ENCODE measurements at places on chromosomes 16 and 17.

DNA sequence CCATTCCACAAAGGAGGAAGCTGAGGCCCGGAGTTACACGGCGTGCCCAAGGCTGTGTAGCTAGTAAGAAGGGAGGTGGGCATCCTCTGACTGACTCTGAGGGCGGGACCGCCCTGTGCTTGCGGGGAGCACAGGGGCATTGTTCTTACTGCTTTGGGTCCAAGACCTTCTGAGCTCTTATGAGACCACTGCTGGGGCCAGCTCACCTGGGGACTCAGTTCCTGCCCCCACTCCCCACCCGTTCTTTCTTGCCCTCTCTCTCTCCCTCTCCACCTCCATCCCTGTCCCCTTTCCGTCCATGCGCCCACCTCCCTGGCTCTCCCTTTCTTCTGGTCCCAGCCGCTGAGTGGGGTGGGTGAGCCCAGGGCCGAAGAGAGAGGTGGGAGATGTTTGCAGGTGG lies 19.6 kb downstream of the CCR7 start:
- DNase-seq = peak; percentile 45

GRCh38 chr17:50281739-50282401 lies 7.6 kb downstream of the TMEM92 start:
- DNase-seq = no peak

DNA sequence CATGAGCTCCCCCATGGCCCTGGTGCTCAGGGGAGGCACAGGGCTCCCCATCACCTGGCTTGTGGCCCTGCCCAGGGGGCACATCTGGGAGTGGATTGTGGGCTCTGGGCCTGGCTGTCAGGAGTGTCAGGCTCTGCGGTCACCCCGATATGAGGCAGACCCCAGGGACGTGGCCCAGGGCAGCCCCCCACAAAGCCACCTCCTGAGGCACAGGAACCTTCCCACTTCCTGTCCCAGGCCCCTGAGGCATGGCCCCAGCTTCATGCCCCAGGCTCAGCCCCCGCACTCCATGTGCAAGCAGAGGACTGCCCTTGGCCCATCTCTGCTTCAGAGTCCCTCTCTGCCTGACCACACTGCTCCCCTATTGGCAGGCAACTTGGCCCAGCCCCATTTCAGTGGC lies 160.3 kb downstream of the PCTP start:
- no peak for DNase-seq

DNA sequence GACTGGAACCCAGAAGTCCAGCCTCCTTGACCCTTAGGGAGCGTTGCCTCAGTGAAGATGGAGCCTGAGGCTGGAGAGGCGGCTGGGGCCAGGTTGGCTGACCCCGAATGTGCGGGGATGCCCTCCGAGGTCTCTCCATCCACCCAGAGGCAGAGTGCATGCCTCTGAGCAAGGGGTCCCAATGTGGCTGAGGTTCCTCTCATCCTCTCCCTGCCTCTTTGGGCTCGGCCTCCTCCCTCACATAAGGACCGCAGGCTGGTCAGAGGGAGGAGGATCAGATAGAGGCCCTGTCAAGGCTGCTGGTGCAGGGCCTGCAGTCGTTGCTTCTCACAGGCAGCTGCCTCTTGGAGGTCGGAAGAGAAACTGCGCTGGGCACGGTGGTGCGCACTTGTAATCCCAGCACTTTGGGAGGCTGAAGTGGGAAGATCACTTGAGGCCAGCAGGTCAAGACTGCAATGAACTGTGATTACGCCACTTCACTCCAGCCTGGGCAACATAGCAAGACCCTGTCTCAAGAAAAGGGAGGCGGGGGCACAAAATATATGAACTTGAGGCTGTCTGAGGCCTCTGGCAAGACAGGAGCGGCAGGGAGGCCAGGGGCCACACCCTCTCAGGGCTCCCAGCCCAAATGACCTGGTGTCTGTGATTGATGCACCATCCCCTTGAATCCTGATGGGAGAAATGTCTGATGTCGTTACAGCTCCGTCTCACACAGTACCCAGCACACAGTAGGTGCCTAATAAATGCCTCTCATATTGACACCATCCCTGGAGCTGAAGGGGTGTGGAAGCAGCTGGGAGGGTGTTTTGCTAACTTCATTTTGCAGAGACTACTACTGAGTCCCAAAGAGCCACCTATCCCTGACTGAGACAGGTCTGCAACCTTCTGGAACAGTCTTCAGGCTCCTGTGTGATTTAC lies 220.1 kb upstream of the GSE1 start:
- DNase-seq = no peak

GRCh38 chr17:81402530-81402941 lies 7.3 kb downstream of the BAHCC1 start:
- DNase-seq = no peak

DNA sequence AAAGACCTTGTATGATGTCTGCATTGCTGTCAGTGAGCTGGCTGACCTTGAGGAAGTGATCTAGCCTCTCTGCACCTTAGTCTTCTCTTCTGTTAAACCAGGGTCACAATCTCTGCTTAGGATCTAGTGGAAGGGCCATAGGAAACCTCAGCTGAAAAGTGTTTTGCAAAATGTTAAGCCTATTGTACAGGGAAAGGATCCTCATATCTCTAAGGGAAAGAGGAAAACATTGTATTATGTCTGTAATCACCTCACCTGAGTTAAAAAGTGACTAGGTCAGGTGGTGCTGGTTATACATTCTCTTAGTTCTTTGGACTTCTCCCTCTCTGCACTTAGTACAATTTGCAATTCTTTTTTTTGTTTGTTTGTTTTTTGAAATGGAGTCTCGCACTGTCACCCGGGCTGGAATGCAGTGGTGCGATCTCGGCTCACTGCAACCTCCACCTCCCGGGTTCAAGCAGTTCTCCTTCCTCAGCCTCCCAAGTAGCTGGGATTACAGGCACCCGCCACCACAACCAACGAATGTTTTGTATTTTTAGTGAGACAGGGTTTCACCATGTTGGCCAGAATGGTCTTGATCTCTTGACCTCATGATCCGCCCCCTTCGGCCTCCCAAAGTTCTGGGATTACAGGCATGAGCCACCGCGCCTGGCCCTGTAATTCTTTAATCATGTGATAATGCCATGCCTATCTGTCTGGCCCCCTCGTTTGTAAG lies 2.0 kb upstream of the SEPHS2 start:
- no peak for DNase-seq

DNA sequence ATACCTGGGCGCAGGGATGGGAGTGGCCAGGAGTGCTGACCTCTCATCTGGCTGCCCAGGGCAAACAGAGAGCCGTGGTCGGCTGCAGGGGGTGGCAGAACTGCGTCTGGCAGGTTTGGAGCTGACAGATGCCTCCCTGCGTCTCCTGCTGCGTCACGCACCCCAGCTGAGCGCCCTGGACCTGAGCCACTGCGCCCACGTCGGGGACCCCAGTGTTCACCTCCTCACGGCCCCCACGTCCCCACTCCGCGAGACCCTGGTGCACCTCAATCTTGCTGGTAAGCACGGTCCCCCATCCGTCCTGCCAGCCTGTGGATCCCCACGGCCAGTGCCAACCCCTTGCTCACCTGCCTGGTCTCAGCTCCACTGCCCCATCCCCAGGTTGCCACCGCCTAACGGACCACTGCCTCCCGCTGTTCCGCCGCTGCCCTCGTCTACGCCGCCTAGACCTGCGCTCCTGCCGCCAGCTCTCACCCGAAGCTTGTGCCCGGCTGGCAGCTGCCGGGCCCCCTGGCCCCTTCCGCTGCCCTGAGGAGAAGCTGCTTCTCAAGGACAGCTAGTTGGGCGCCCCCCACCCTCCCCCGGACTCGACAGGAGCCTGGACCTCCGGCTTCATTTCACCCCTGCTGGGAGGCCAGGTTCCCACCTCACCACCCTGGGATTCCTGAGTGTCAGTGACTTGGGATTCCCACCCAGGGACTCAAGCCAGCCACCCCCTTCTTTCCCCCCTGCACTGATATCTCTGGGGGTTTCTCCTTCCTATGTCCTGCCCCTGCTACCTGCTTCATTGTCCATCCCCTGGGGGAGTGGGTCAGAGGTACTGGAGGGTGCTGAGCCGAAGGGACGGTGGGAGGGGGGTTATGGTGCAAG lies 2.0 kb upstream of the ORAI3 start:
- peak; percentile 60 for DNase-seq

DNA sequence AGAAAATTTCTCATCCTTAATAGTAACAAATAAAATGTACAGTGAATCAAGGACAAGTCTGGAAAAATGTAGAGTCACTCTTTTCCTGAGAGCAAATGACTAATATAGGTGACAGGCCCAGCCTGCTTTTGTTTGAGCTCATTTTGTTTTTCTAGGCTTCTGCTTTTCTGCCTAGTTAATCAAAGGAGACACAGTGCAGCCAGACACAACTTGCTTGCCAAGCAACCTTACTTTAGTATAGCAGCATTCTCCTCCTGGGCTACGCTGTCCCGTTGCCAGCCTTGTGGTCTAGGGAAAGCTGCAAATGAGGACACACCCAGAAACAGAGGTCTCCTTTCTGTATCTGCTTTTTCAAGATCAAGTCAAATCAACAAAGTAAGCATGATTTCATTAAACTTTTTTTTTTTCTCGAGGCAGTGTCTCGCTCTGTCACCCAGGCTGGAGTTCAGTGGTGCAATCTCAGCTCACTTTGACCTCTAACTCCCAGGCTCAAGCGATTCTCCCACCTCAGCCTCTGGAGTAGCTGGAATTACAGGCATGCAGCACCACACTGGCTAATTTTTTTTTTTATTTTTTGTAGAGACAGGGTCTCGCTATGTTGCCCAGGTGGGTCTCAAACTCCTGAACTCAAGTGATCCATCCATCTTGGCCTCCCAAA lies 17.2 kb downstream of the GINS3 start:
- no peak for DNase-seq

GRCh38 chr17:57601143-57601735 lies 143.9 kb downstream of the CCDC182 start:
- DNase-seq = peak; percentile 82

All from endodermal cell (in vitro differentiated cells).